ENCODE measurements at places on chromosomes 5 and 9.

- DNase-seq: no peak
Measured at GRCh38 chr9:7145361-7146069, 387.7 kb downstream of the KDM4C start.

GRCh38 chr5:181198905-181199519, 6.0 kb downstream of the TRIM7 start:
- no peak for DNase-seq

GRCh38 chr9:26745111-26745510, 147.5 kb downstream of the CAAP1 start:
- DNase-seq: no peak

DNA sequence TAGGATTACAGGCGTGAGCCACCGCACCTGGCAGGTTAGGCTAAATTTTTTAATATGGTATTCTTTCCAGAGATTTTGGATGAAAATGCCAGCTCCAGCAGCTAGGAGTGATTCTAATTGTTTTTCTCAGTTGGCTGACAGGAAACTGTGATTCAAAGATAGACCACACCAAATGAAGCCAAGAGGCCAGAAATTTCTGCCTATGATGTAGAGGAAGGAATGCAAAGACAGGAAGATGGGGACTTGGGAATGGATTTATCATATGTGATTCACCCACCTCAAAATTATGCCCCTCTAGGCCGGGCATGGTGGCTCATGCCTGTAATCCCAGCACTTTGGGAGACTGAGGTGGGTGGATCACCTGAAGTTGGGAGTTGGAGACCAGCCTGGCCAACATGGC, 53.3 kb downstream of the UGCG start:
- DNase-seq: no peak

- no peak for DNase-seq
Measured at GRCh38 chr5:39424736-39425637, at the start of gene DAB2. Gene DAB2, minus strand, starts transcription at chr5:39424980. Its CDS starts 30,660 bp downstream, at chr5:39394320.

- DNase-seq: no peak
Measured at GRCh38 chr9:111036946-111037345, 1.3 kb downstream of the LPAR1 start.

GRCh38 chr9:10633785-10634184, 21.0 kb upstream of the PTPRD start:
- no peak for DNase-seq

GRCh38 chr5:122112063-122112462, 17.3 kb upstream of the ZNF474 start:
- no peak for DNase-seq

All from COR-L47 (cell line).